ENCODE measurements at places on chromosomes 13 and 19.

DNA sequence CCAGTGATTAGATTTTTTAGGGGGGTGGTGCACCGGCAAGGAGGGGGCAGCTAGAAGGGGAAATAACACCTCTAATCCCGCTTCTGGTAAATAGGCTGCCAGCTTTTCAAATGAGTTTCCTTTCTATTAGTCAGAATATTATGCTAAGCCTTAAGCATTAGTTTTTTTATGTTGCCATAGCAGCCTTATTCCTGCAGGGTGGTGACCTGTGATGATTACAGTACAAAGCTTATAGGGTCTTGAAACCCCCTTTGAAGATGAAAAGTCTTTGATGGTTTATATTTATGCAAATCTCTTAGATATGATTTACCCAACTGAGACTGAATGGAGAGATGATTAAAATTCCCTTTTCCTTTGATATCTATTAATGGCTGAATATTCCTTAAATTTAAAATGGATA is 109.8 kb downstream of the ZIC5 start:
- DNase-seq, result no peak

- peak; percentile 28 for DNase-seq
Observed at GRCh38 chr19:55273978-55274707, 5.8 kb downstream of the HSPBP1 start.

GRCh38 chr13:56659041-56659471 is 481.7 kb upstream of the PRR20A start:
- no peak for DNase-seq

DNA sequence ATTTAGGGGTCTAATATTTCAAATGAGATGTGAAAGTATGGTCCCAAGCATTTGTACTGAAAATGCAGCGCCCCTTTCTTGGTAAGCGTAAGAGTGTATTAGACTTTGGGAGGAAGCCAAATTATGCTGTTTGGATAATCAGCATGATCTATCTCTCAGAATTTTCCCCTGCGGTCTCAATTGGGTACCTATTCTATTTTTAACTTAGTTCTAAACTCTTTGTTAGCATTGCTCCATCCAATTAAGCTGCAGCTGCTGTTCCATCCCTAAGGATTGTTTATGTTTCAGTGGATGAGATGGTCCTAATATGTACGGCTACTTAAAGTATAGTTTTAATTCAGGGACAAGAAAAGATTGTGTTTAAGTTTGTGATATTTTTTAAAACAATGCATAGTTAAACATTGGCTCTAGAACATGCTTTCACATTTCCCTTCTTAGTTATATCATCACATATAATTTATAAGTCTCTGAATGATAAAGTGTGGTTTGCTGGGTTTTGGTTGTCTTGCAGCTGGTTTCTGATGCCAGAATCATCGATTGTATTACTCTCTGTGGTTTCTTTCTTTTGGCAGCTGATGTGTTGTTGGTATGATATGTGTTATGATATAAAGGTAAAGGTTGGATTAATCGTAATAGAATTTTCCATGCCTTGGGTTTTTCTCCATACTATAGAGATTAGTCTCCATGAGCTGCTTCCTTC is 15.0 kb downstream of the POLR1D start:
- DNase-seq, result no peak

DNA sequence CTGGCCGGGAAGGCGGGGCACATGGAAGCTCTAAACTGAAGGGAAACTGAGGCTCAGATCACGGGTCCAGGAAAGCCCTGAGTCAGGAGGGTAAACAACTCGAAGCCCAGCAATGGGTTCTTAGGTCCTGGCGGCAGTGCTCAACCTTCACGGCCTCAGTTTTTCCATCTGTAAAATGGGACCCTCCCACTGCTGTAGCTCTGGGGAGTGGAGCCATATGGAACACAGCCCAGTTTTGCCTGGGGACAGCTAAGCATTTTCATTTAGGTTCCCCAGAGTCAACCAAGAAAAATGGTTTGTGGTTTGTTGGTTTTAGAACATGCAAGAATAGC is 30.4 kb downstream of the CEBPG start:
- DNase-seq, result no peak

DNA sequence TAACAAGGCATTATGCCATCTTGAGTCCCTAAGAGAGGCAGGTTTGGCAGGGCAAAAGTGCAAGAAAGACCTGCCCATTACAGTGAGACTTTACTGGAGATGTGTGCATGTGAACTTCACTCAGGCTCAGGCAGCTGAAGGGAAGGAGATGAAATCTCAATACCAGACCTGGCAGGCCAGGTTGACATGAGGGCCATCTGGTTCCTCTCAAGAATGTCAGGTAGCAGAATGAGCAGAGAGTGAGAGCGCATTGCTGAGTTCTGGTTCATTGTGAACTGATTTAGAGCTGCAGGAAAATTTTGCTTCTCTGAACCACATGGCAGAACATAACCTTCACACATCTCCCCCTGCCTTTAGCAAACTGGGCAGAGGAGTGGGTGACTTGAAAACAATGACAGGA is 406.3 kb downstream of the GPC5 start:
- no peak for DNase-seq
